Activated naive CD8-positive, alpha-beta T cell treated with anti-CD3 and anti-CD28 coated beads for 36 hours (primary cell): ENCODE measurements at places on chromosomes 7 and 10.

DNA sequence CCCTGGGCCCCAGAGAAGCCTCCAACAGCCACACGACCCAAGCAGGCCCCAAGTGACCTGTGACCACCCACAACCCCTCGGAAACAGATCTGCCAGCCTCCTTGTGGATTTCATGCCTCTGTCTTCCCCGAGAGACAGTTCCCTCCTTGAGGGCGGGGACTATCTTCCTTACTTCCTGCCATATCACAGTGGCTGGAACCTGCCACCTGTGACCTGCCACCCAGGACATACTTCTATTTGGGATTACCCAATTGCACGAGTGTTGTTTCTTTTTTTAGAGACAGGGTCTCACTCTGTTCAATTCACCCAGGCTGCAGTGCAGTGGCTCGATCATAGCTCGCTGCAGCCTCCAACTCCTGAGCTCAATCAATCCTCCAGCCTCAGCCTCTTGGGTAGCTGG is 25.9 kb downstream of the TNRC18 start:
- no peak for DNase-seq

DNA sequence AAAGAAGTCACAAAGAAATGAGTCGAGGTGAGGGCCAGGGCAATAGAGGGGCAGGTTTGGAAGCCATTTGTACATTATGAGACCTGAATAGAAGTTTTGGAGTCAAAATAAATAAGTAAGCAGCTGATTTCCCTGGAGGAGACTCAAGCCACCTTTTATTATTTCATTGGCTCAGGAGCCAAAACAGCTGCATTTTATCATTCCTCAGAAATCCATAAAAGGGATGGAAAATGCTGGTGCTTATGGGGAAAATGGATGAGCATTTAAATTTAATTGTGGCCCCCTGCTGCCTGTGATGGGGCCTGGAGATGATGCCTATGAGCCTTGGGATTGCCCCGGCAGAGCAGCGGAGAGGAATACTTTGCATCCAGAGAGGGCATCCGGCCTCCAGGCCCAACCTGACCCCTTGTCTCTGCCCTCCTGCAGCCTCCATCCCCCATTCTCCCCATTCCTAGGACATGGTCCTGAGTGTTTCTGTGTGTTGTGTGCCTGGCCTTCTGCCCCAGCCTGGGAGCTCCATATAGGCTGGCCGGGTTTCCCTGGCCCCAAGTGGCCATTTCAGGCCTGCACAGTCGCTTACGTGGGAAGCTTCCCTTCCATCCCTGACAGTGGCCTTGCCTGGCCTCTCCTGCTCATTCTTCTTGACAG is 296.8 kb upstream of the ZMIZ1 start:
- no peak for DNase-seq

- no peak for DNase-seq
Observed at GRCh38 chr10:6463366-6463765, 116.7 kb downstream of the PRKCQ start.

GRCh38 chr10:3391657-3392056 is 219.1 kb upstream of the PITRM1 start:
- no peak for DNase-seq

DNA sequence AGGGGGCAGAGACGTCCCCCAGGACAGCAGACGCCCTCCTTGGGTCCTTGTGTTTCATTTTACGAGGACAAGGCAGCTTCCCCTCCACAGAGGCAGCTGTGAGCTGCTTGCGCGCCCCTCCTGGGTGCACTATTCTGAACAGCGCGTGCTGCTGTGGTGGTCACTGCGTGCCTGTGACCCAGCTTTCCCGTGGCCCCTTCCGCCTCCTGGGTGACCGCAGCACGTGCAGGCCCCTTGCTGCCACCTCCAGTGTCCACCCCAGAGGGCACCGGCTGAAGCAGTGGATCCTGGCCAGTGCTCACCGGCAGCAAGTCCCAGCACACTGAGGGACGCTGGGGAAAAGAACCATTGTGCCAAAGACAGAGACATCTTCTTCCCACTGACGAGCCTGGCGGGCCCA is 81.4 kb downstream of the TCERG1L start:
- DNase-seq = no peak

DNA sequence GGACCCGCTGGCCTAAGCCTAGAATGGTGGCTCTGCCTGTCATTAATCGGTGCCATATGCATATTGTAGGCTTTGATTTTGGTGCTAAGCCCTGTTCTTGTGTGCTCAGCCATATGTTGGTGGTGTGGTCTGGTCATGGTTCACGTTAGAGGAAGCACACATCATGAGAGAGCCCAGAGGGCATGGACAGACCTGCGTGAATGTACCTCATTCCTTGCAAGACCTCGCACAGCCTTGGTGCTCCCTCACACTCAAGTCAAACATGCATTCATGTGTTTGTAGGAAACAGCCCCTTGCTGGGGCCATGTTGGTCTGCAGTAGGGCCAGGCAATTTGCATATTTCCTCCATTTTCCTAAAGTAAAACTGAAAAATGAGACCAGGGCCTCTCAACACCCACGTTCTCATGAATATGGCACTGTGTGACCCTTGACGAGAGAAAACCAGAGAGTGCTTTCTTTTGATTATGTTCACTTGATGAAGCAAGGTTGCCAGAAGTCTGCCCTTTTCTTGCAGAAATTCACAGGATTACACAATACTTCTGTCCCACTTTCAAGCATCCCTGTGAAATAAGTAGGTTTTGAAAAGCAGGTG is 268.7 kb downstream of the CELF2 start:
- no peak for DNase-seq

DNA sequence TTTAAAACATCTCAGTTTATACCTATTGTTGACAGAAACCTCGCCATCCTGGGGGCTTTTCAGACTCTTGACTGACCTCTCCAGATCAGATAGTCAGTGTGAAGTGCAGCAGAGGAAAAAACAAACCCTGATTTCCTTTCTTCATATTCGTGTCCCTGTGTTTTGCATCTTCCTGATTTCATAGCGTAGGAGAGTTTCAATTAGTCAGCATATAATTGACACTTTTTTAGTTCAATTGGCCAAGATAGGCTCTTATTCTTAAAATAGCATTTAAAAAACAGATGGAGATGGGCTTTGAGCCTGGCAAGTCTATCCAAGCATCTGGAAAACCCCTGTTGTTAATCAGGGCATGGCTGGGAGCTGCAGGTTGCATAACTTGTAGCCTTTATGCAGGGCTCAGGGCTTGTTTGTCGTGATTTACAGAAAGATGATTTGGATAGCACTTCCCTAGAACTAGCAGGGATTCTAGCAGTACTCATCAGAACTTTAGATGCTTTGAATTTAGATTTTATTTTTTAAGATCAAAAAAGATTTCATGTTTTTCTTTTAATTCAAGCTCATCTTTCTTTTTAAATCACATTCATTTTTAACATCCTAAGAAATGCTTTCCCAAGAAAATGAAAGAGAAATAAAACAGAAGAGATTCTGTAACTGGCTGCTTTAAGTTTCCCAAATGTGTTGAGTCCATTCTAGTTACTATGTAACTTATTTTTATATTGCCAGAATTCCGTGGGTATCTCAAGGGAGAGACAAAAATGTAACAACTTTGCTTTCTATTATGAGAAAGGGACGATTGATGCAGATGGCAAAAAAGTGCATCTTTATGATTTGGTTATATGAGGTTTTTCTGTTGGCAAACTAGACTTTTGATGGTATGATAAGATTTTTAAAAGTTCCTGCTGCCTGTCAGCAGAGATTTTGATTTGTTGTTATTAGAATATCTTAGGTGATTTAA is 270.8 kb upstream of the FZD8 start:
- no peak for DNase-seq

- no peak for DNase-seq
Observed at GRCh38 chr7:115289971-115290370, 368.1 kb downstream of the MDFIC start.

DNA sequence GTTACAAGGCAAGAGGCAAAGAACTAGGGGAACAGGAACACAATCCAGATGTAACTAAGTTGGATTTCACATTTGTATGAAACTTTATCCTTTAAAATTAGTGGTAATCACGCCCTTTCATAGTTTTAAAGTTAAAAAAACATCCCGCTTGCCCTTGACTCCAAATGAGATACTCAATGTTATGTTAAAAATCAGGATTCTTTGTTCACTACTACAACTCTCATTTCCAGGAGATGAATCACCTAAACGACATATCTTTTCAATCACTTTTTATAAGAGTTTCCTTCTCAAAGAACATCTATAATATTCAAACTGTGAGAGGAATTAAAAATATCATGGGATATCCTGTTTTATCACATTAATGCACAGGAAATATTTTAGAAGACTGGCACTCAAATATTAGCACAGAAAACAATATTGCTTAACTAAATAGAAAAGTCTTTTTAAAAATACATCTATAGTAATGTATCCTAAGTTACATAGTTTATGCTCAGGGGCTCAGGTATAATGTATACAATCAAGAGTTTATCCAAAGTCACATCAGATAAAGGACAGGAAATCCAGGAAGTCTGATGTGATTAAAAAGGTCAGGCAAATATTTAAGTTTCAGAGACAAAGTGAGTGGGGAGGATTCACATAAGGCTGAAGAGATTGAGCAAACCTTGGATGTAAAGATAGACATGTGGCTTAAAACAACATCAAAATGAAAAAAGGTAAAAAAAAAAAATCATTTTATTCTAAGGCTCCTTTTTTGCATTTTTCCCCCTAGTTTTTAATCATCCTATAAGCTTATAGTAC is 41.9 kb downstream of the CADPS2 start:
- DNase-seq = no peak
